Cortex of kidney (tissue), 1 donor: ENCODE measurements at places on chromosomes 12 and 14.

- DNase-seq = no peak
These were observed 142.6 kb downstream of the EPS8 start for GRCh38 chr12:15646581-15646980.

GRCh38 chr12:74584483-74585062 is 46.9 kb downstream of the ATXN7L3B start:
- no peak for DNase-seq

DNA sequence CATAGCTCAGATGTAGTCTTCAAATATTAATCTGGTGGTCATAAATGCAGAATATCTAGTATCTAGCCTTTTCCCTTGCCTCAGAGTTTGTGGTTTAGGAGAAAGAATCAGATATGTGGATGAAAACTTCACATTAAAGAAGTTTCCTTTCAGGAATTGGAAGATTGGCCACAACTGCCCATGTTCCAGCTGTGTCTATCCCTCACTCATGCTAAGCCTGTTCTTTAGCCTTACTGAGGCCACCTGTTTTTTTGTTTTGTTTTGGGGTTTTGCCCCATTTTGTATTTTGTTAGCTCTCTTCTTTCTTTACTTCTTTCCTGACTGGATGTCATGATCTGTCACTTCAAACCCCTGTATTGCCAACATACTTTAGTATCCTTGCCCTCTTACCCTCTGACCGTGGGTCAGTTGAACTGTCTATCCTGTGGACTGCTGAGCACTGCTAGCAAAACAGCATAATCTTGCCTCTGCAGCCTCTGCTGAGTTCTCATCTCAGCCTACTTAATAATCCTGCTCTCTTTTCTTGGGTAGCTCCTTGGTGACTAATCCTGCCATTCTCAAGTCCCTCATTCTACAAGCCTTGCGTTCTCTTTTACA is 22.0 kb upstream of the CCT2 start:
- no peak for DNase-seq

GRCh38 chr12:7751394-7751793 is 4.2 kb upstream of the CLEC4C start:
- DNase-seq = no peak

DNA sequence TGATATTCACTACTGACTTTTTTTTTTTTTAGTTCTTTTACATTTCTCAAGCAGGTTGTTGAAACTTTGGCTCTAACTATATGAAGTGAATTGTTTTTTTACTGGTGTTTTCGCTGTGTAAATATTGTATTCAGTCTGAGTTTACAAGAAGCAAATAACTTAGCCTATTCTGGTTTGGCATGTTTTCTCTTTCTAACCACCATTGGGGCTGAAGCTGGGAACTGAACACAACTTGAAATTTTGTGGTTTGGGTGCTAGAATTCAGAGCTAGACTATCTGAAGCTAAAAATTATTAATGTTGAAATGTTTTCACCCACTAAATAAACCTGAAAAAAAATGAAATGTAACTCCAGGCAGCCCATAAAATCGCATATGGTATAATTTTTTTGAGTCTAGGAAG is 37.2 kb downstream of the RAD51B start:
- DNase-seq = no peak

- DNase-seq = no peak
These were observed 10.5 kb downstream of the RASSF9 start for GRCh38 chr12:85825746-85826145.

DNA sequence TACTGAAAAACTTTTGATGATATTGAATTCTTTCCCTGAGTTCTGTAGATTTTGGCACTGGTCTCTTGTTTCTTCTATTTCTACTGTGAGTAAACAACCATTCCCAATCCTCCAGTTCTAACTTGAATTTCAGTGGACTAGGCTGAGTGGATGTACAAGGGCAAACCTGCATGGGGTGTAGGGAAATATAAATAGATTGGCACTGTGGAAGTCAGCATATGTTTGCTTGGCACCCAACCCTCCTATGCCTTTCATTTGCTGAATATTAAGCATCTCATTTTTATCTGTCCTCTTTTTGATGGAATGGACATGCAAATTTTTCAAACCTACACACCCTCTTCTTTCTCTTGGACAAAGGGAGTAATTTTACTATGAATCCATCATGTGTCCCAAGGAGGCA is 828.3 kb downstream of the DIO2 start:
- no peak for DNase-seq

DNA sequence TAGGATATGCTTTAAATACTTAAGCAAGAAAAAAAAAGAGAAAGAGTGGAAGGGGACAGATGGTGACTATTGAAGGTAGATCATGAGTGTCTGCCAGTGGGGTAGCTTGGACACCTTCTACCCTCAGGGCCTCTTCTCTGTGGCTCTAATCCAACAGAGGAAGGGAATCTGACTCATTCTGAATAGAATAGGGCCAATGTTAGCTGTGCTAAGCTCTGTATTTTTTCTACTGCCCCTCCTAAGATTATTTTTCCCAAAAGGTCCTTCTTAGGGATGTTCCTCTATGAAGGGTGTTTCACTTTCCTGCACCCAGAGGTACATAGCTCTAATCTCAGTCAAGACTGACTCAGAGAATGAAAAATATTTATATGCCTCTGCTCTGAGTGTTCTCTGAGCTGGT is 25.6 kb downstream of the UNC79 start:
- DNase-seq = no peak

DNA sequence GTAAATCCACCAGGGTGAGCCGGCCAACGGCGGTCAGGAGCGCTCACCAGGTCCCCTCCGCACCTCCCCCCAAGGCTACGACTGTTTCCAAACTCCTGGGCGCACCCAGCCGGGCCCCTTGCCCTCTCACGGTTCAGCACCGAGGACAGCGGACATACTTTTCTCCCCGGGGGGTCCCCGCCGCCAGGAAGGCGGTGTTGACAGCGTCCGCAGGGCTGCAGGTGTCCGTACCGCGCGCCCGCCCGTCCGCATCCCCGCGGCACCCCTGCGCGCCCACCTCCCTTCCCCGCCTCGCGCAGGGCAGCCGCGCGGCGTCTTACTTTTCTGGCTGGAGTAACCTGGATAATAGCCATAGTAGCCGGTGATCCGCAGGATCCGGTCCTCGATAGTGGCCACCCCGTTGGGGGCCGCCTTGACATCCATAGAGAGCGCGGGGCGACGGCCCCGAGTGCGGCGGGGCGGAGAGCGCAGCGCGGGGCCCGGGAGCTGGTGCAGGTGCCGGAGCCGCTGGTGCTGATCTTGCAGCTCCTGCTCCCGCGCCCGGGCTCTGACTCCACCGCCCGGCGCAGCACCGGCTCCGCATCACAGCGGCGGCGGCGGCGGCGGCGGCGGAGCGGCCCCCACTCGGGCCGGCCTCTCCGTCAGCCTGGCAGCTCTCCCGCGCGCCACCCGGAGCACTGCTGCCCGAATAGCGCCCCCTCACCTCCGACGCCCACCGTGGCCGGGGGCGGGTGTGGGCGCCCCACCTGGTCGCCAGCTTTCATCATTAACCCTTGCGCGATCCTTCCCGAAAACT is at the start of gene SLC35F4:
SLC35F4 (minus strand) TSS at position 690 of the 796 bp plus-strand sequence.
- no peak for DNase-seq

GRCh38 chr14:76261371-76261811 is 109.7 kb downstream of the GPATCH2L start:
- no peak for DNase-seq

DNA sequence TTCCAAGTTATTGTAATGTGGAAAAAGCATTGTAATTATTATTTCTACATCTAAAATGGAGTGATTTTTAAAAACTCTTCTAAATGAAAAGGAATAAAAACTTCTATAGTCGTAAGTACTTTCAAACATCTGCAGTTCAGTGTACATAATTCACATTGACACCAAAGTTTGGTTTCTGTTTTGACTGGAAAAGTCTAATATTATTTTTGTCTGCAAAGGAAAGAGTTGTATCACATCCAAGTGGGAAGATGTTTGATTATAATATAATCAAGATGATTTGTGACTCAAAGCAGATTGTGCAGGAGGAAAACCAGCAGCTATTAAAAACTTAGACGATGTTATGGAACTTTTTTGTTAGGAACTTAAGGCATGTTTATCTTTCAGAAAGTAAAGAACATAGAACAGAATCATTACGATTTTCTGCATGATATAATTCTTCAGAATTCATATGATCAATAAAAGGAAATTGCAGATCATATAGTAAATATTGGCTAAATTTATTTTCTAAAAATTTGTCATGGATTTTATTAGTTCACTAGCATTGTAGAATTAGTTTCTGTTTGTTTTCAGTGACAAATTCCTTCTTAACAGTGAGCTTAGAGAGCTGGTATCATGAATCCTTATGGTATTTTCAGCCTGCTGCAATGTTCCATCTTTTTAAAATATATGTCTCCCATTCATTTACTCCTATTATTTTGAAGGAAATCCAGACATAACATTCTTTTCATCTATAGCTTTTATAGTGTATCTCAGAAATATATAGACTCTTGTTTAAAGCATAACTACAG is 145.8 kb downstream of the MIPOL1 start:
- DNase-seq = no peak
